ENCODE measurements at places on chromosomes 11 and 22. TPM values are rescaled to one million over a fixed set of nuclear protein-coding genes. Genes with fewer than 3 reads are reported as not detected.

DNA sequence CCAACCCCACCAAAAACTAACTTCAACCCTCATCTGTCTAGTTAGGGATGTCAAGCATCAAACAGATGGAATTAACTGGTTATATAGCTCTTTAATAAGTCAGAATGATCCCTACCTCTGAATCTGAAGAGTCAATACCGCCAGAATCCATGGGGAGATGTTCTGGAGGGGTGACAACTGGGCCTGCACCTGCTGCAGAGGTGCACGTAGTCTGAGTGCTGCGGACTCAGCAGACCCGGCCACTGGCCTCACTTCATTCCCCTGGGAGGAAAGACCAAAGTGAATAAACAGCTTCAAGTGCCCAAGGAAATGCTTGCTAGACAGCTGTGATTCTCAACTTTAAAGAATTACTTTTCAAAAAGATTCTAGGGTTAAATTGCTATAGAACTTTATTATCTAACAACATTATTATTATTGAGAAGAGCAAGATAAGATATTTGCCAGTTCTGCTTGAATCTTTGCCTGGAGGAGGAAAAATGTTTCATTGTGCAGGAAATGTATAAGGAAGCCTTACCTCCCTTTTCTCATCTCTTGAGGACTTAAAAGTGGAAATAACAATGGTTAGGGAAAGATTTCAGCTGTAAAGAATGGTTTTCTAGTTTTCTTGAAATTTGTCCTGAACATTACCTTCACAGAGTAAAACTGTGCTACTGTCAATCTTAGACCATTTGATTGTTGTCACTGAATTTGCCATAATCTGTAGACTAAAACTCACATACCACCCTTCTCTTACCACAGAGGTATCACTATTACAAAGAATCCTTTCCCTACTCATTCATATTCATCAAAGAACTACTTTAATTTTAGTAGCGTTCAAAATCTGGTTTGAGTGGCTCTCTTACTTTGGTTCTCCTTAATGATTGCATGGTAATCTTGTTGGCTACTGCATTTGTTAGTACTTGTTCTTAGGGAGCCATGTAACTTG is 4.2 kb downstream of the XBP1 start:
- no peaks in the 10 kb centered on the region for H3K27me3 ChIP-seq
- H3K4me3 ChIP-seq = peak overlapping the region; percentile 94
- DNase-seq = no peak
- H3K36me3 ChIP-seq = peaks cover 53% of the 10 kb centered on the region

GRCh38 chr22:29081517-29082236 is 8.8 kb downstream of the KREMEN1 start:
- H3K4me3 ChIP-seq = no peak overlapping the region
- H3K27me3 ChIP-seq = peaks cover 60% of the 10 kb centered on the region
- H3K4me1 ChIP-seq = peaks cover 20% of the 10 kb centered on the region

DNA sequence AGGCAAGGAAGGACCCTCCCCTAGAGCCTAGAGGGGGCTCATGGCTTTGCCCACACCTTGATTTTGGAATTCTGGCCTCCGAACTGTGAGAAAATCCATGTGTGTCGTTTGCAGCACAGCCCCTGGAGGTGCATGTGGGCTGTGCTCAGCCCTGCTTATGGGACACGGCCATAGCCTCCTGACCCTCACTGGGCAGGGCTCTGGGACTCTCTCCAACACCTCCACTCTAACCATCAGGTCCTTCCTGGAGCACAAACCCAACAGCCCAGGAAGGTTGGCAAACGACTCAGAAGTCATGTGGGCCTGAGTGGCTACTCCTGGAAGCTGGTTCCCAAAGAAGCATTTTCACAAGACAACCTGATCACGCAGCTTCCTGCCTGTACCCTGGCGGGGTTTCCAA is 144.1 kb downstream of the CTTN start:
- peak; percentile 8 for DNase-seq
- H3K27me3 ChIP-seq = no peaks in the 10 kb centered on the region
- no peaks in the 10 kb centered on the region for H3K36me3 ChIP-seq

- no peaks in the 10 kb centered on the region for H3K4me1 ChIP-seq
- no peak overlapping the region for H3K4me3 ChIP-seq
- DNase-seq = no peak
- no peaks in the 10 kb centered on the region for H3K36me3 ChIP-seq
Measured at GRCh38 chr22:44543362-44543761, 45.3 kb upstream of the RTL6 start.

DNA sequence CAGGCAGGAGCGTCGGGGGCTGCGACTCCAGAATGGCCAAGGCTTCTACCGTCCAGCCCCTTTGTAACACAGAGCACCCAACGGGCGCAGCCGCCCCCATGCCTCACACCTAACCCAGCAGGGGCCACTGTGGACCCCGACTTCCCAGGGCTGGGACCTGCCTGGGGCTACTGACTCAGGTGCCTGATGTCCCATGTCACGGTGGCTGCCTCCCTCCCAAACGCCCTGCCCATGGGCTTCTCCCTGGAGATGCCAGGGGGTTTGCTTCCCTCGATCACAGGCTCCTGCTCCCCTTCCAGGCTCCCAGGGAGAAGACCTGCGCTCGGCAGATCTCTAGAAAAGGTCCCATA is 84.0 kb downstream of the MYEOV start:
- H3K36me3 ChIP-seq = no peaks in the 10 kb centered on the region
- H3K4me3 ChIP-seq = no peak overlapping the region
- H3K4me1 ChIP-seq = no peaks in the 10 kb centered on the region
- DNase-seq = no peak

GRCh38 chr22:24424001-24424900 is 3.1 kb upstream of the ADORA2A start:
- no peaks in the 10 kb centered on the region for H3K27me3 ChIP-seq
- H3K27ac ChIP-seq = no peak overlapping the region
- H3K4me1 ChIP-seq = peaks cover 44% of the 10 kb centered on the region
- H3K4me3 ChIP-seq = peak overlapping the region; percentile 51

GRCh38 chr11:85823816-85824215 is 12.9 kb upstream of the SYTL2 start:
- peak overlapping the region; percentile 64 for H3K4me3 ChIP-seq
- H3K36me3 ChIP-seq = no peaks in the 10 kb centered on the region
- no peak for DNase-seq
- no peaks in the 10 kb centered on the region for H3K27me3 ChIP-seq
- H3K27ac ChIP-seq = peak overlapping the region; percentile 72
- peaks cover 33% of the 10 kb centered on the region for H3K4me1 ChIP-seq

- no peaks in the 10 kb centered on the region for H3K4me1 ChIP-seq
- no peak overlapping the region for H3K4me3 ChIP-seq
- H3K27me3 ChIP-seq = peaks cover 14% of the 10 kb centered on the region
- DNase-seq = no peak
- no peak overlapping the region for H3K27ac ChIP-seq
- no peaks in the 10 kb centered on the region for H3K36me3 ChIP-seq
Measured at GRCh38 chr11:75219869-75220268, 20.7 kb upstream of the TPBGL start.

- DNase-seq = no peak
- no peaks in the 10 kb centered on the region for H3K27me3 ChIP-seq
Measured at GRCh38 chr11:100715165-100715761, 28.2 kb downstream of the ARHGAP42 start.

DNA sequence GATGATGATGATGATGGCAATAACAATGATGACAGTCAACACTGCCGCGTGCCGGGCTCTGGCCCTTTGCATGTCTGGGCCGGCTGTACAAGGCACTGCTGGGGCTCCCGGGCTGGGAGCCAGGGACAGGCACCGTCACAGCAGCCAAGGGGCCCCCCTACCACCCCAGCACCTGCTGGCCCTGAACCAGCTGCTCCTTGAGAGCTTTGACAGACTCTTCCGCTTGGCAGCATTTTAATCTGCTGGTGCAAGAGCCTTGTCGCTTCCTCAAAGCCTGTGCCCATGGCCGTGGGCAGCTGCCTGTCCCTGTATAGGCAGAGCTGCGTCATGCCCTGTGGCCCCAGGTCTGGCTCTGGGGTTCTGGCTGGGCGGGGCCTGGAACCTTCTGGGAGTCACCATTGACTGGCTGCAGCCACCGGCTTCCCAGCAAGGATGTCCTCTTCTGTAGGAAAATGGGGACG is 12.9 kb upstream of the MUC6 start:
- peaks cover 10% of the 10 kb centered on the region for H3K27me3 ChIP-seq
- H3K36me3 ChIP-seq = no peaks in the 10 kb centered on the region
- peak; percentile 51 for DNase-seq
- no peak overlapping the region for H3K27ac ChIP-seq
- no peak overlapping the region for H3K4me3 ChIP-seq

GRCh38 chr11:15673408-15673831 is 558.7 kb downstream of the INSC start:
- DNase-seq = no peak
- no peak overlapping the region for H3K4me3 ChIP-seq
- no peaks in the 10 kb centered on the region for H3K36me3 ChIP-seq
- H3K27me3 ChIP-seq = peaks cover 9% of the 10 kb centered on the region
- H3K27ac ChIP-seq = no peak overlapping the region

DNA sequence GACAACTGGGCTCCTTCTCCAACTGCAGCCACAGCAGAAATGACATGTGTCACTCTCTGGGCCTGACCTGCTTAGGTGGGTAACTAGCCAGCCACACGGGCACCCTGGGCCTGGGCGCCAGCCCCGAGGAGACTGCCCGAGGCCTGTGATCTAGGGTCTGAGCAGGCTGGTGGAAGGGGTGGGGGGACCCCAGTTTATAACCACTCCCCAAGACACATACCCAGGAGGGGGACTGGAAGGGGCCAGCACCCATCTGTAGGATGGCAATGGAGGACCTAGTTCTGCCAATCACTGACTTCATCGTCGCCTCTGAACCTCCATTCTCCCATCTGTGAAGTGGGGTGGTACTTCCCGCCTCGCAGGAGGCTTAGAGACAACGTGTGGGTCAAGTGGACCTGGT is 16.1 kb downstream of the CD5 start:
- no peak overlapping the region for H3K4me3 ChIP-seq
- no peak for DNase-seq
- peaks cover 9% of the 10 kb centered on the region for H3K27me3 ChIP-seq
- peaks cover 14% of the 10 kb centered on the region for H3K4me1 ChIP-seq
- H3K36me3 ChIP-seq = no peaks in the 10 kb centered on the region
- no peak overlapping the region for H3K27ac ChIP-seq

- H3K4me3 ChIP-seq = no peak overlapping the region
- H3K4me1 ChIP-seq = no peaks in the 10 kb centered on the region
- no peak overlapping the region for H3K27ac ChIP-seq
- DNase-seq = no peak
- H3K36me3 ChIP-seq = no peaks in the 10 kb centered on the region
Measured at GRCh38 chr22:26888887-26889286, 231.5 kb downstream of the MIAT start.

DNA sequence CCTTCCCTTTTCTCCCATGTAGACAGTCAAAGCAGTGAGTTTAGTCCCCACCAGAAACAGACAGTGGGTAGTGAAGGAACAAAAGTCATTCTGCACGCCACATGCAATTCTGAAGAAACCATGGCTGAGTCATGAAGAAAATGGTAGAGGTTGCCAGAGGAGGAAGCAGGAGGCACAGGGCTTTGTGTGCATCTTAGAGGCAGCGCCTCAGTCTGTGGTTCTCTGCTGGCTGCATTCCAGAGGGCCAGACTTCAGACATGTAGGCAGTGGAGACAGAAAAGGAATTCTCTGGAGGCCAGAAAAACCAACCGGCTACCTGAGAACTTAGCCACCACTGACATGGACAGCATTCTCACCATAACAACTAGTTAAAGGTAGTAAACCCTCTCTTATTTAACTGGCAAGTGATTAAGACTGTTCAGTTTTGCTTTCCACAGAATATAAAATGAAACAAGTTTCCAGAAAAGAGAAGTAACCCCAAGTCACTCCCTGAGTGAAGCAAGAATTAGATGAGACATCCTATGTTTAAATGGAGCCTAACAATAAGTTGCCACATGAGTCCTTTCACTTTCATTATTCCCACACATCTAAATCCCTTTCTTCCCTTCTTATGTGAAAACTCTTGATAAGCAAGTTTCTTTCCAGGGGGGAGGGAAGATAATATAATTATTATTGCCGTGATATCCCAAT is 556.1 kb downstream of the SOX6 start:
- DNase-seq = no peak
- H3K36me3 ChIP-seq = no peaks in the 10 kb centered on the region
- H3K4me1 ChIP-seq = no peaks in the 10 kb centered on the region
- H3K27me3 ChIP-seq = no peaks in the 10 kb centered on the region
- H3K27ac ChIP-seq = no peak overlapping the region

DNA sequence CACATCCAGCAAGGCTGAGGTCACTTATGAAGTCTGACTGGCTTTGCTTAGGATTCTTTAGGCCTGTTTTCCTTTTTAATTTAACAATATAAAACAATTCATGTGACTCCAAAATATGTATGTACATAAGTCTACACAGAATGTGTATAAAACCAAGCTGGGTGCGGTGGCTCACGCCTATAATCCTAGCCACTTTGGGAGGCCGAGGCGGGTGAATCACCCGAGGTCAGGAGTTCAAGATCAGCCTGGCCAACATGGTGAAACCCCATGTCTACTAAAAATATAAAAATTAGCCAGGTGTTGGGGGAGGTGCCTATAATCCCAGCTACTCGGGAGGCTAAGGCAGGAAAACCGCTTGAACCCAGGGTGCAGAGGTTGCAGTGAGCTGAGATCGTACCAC is 83.1 kb downstream of the SHANK2 start:
- no peaks in the 10 kb centered on the region for H3K36me3 ChIP-seq
- H3K27ac ChIP-seq = no peak overlapping the region
- no peaks in the 10 kb centered on the region for H3K4me1 ChIP-seq
- no peak for DNase-seq
- H3K27me3 ChIP-seq = no peaks in the 10 kb centered on the region
- H3K4me3 ChIP-seq = no peak overlapping the region

DNA sequence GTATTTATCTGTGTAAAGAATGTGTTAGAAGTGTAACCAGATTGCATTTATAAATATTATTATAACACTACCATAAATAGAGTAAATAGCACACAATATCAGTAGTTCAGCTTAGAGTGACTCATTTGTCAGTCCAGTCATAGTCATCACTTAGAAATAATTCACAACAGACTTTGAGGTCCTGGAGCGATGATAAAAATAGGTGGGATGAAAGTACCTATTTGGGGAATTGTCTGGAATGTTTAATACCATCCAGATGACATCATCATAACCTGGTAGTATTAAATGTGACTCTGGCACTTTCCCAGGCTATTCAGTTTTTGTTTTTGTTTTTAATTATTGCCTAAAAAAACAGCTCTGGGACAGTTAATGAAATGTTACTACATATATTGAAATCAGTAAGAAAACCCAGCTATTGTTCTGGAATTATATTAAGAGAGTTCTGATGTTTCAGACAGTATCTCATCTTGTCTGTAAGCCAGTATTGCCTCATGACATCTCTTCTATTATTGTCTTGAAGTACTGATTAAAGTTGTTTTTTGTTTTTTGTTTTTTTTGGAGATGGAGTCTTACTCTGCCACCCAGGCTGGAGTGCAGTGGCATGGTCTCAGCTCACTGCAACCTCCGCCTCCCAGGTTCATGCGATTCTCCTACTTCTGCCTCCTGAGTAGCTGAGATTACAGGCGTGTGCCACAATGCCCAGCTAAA is 74.8 kb downstream of the SIK2 start:
- no peaks in the 10 kb centered on the region for H3K27me3 ChIP-seq
- DNase-seq = no peak
- H3K36me3 ChIP-seq = no peaks in the 10 kb centered on the region
- H3K27ac ChIP-seq = no peak overlapping the region
- H3K4me3 ChIP-seq = no peak overlapping the region

GRCh38 chr22:23365524-23365923 is 185.2 kb downstream of the BCR start:
- no peak overlapping the region for H3K4me3 ChIP-seq
- no peak overlapping the region for H3K27ac ChIP-seq
- H3K4me1 ChIP-seq = peaks cover 4% of the 10 kb centered on the region

TMEM191C gene
- total RNA-seq = 1.4 TPM

SLC22A8 gene
- not detected for total RNA-seq

ASCL2 gene
- total RNA-seq = 2.5 TPM

TMEM109 gene
- 105 TPM for total RNA-seq

LDHAL6A gene
- not detected for total RNA-seq

GTSE1 gene
- 90.2 TPM for total RNA-seq

TMEM134 gene
- total RNA-seq = 30.7 TPM

MYO7A gene
- not detected for total RNA-seq

NOL12 gene
- total RNA-seq = 37.4 TPM

PVALB gene
- not detected for total RNA-seq
